ENCODE measurements at places on chromosomes 11 and 22. TPM values are rescaled to one million over a fixed set of nuclear protein-coding genes. Genes with fewer than 3 reads are reported as not detected.

The PATE2 gene
- total RNA-seq, result not detected

The GNAZ gene
- total RNA-seq, result 5.4 TPM

The KIF18A gene
- total RNA-seq, result 0.28 TPM

- no peaks in the 10 kb centered on the region for H3K4me1 ChIP-seq
- H3K4me3 ChIP-seq, result no peak overlapping the region
- no peaks in the 10 kb centered on the region for H3K27me3 ChIP-seq
- H3K36me3 ChIP-seq, result no peaks in the 10 kb centered on the region
- no peak for DNase-seq
- no peak overlapping the region for H3K27ac ChIP-seq
Measured at GRCh38 chr22:44373234-44373633, 60.5 kb upstream of the SHISAL1 start.

DNA sequence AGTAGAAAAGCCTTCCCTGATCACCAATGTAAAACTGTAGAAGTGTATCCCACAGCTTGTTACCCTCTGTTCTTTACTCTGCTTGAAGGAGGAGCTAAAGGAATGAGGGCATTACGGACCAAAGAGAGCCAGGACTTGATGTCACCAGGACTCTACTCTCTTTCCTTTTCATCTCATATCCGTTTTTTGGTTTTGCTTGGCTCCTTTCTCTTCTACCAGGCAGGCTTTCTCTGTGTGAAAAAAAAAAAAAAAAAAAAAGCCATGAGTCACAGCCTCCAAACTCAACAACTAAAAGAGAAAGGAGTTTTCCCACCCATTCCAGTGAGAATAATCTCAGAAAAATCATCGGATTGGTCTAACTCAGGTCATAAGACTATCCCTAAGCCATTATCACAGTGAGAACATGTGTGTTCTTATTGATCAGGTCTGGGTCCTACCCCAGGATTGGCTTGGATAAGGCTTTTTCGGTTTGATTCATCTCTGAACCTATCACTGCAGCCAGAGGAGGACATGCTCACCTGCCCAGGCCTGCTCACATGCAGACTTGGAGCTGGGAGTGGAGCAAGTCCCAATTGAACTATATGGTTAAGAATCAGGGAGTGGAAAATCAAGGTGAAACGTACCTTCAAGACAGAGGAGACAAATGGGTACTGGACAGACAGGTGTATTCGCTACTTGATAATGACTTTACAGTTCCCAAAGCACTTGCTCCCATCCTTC, 19.4 kb upstream of the LRRC55 start:
- no peak overlapping the region for H3K27ac ChIP-seq
- no peak for DNase-seq
- H3K36me3 ChIP-seq, result no peaks in the 10 kb centered on the region
- no peaks in the 10 kb centered on the region for H3K4me1 ChIP-seq
- no peaks in the 10 kb centered on the region for H3K27me3 ChIP-seq

DNA sequence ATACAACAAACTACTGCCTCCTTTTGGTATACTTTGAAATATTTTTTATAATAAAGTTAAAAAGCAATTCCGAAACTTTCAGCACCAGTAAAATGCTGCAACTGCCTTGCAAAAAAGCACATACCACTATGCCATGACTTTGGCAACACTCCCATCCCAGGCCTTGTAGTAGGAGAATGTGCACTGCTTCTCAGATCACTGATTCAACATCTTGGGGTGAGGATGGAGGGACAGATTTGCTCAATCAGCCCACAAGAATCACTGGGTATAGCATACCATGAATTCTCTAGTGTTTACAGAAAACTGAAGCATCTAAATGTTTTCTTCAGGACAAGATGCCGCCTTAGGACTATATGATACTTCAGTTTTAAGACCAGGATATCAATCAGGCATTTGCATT, 14.9 kb downstream of the EIF4ENIF1 start:
- H3K4me3 ChIP-seq, result no peak overlapping the region
- H3K27ac ChIP-seq, result no peak overlapping the region
- no peaks in the 10 kb centered on the region for H3K27me3 ChIP-seq
- peaks cover 16% of the 10 kb centered on the region for H3K36me3 ChIP-seq
- DNase-seq, result no peak

The BBOX1 gene
- not detected for total RNA-seq

The CRYAB gene
- 325 TPM for total RNA-seq

GRCh38 chr11:65083834-65084597, at the start of the genes CDCA5 and ZFPL1:
Gene CDCA5 (minus strand): TSS chr11:65084040. CDS start chr11:65083978, 62 bp downstream.
Gene ZFPL1 (plus strand): TSS chr11:65084222. CDS start chr11:65084699, 477 bp downstream.
- H3K27ac ChIP-seq, result peak within 1 kb of the TSS; percentile 77
- H3K27me3 ChIP-seq, result no peaks in the 10 kb centered on the region
- H3K4me3 ChIP-seq, result peak within 1 kb of the TSS; percentile 80
- DNase-seq, result peak; percentile 85
- peaks cover 22% of the 10 kb centered on the region for H3K4me1 ChIP-seq

- no peaks in the 10 kb centered on the region for H3K36me3 ChIP-seq
- H3K27me3 ChIP-seq, result no peaks in the 10 kb centered on the region
- H3K27ac ChIP-seq, result no peak overlapping the region
- DNase-seq, result no peak
- H3K4me1 ChIP-seq, result no peaks in the 10 kb centered on the region
- H3K4me3 ChIP-seq, result no peak overlapping the region
Measured at GRCh38 chr11:31671681-31672080, 139.4 kb downstream of the PAX6 start.

The PRAME gene
- not detected for total RNA-seq

GRCh38 chr22:20852076-20852475, 6.5 kb downstream of the PI4KA start:
- H3K27ac ChIP-seq, result no peak overlapping the region
- H3K4me3 ChIP-seq, result no peak overlapping the region
- no peaks in the 10 kb centered on the region for H3K36me3 ChIP-seq
- H3K27me3 ChIP-seq, result no peaks in the 10 kb centered on the region
- peaks cover 3% of the 10 kb centered on the region for H3K4me1 ChIP-seq

DNA sequence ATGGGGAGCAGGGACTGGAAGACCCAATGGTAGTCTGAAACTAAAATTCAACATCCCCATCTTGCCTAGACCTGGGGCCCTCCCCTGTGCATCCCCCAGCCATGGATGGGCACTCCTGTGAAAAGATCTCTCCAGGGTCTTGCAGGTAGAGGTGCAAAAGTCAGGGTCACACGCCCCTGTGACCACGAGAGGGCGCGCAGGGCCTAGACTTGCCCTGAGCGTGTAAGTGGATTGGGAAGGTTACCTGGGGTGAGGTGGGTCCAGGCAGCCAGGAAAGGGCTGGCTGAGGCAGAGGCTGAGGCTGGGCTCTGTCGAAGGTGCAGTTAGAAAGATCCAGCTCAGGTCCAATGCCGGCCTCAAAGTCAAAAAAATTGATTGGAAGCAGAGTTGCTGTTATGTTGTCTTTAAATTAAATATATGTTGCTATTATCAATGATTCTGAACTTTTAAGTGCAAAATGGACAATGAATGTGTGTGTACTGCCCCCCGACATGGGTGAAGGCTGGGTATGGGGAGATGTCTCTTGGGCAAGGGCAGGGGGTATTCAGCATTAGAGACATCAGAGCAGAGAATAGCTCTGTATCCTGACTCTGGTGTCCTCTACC, 4.8 kb upstream of the POU2F3 start:
- no peak overlapping the region for H3K4me3 ChIP-seq
- peaks cover 4% of the 10 kb centered on the region for H3K27me3 ChIP-seq
- H3K4me1 ChIP-seq, result peaks cover 3% of the 10 kb centered on the region
- no peak for DNase-seq

The OR8G1 gene
- total RNA-seq, result not detected

The TRIM44 gene
- total RNA-seq, result 26.8 TPM

DNA sequence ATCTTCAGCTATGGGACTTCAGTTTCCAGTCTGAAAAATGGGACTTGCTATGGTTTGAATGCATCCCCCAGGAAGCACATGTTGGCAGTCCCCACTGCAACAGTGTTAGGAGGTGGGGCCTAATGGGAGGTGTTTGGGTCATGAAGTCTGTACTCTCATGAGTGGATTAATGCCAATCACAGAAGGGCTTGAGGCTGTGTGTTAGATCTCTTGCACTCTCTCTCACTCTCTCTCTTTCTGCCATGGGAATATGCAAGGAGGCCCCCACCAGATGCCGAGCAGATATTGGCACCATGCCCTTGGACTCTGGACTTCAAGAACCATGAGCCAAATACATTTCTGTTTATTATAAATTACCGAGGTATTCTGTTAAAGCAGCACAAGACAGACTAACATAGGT, 7.8 kb upstream of the AP1B1 start:
- DNase-seq, result no peak
- no peak overlapping the region for H3K27ac ChIP-seq
- no peak overlapping the region for H3K4me3 ChIP-seq
